ENCODE measurements at places on chromosomes 11 and 22.

DNA sequence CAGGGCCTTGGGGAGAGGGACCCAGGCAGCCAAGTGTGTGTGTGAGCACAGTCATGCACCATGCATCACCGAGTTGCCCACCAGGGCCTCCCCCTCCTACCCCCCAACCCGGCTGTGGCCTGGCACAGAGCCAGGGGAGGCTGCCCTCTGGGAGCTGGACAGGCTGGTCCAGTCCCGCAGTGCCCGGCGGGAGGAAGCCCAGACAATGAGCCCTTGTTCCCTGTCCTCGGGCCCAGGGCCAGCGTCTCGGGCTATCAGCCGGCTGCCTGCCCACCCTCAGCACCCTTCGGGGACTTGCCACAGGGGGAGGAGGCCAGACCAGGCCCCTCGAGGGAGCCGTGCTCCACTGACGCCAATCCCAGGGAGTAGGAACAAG lies 4.5 kb downstream of the LRRC75B start:
- no peak for DNase-seq

- no peak for DNase-seq
Measured at GRCh38 chr11:20541503-20541902, 57.9 kb upstream of the SLC6A5 start.

DNA sequence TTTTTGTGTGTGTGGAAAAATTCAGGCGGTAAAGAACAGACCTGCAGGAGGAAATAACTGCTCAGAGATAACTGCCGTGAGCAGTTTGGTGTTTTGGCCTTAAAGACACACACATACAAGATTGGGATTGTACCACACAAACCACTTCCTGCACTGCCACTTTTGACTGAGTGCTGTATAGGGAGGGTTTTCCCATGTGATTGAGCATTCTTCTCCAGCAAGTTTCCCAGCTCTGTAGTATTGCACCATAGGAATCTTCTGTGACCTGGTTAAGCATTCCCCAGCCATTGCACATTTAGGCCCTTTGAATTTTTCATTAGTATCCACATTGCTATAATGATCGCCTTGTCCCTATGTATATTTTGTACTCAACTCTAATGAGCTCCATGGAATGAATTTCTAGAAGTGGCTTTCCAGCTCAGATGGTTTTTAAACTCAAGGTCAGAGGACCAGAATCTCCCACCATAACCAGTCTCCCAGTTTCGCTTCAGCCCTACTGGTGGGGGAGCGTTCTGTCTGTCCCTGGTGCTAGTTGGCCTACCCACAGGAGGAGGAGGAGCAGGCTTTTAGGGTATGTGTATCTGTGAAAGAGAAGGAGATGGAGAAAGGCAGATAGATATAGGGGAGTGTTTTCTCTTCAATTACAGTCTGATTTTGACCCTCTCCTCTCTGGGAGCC lies 9.3 kb downstream of the CD82 start:
- no peak for DNase-seq

DNA sequence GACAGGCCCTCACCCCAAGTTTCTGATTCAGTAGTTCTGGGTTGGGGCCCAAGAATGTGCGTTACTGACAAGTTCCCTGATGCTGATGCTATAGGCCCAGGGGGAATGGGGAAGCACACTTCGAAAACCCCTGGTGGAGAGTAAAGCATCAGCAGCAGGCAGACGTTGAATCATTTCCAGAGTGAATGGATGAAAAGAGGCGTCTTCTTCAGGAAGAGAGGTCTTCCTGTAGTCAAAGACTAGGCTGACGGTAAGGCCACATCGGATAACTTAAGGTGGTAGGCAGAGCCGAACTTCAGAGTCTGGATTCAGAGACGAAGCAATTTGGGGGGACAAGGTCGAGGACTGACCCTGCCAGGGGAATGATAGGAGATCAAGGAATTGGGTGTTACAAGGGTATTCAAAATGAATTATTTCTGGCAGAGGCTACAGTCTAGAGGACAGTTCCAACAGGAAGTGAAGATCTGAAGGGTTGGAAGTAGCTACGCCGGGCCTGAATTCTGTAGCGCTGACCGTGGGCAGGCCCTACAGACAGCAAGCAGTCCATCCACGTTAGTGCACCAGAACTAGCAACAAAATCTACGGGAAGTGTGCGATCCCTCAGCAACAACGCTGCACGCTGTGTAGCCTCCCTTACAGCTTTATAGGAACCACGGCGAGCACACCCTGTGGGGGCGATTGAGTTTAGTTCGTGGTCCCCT lies 862 bp upstream of the CENATAC start:
- DNase-seq = peak; percentile 35

- no peak for DNase-seq
Measured at GRCh38 chr11:8773916-8774539, 91.4 kb downstream of the RPL27A start.

DNA sequence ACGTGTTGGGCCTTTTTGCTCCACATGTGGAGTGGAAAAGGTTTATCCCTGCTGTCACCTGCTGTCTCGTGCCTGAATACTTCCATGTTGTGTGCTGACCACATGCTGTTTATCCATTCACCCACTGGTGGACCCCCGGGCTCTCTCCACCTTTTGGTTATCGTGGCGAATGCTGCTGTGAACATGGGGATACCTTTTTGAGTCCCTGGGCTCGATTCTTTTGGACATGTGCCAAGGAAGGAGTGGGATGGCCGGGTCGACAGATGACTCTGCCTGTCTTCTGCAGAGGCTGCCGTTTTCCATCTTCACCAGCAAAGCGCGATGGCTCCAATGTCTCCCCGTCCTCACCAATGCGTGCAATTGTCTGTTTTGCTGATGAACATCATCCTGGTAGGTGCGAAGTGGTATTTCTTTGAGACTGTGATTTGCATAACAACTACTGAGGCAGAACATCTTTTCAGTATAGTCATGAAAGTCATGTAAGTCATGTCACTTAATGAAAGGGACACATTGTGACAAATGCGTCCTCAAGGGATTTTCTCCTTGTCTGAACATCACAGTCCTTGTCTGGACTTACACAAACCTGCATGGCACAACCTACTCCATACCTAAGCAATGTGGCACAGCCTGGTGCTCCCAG lies 758.7 kb downstream of the BRD1 start:
- DNase-seq = no peak
